Activated CD8-positive, alpha-beta T cell treated with anti-CD3 and anti-CD28 coated beads for 36 hours (primary cell): ENCODE measurements at places on chromosomes 3 and 15.

DNA sequence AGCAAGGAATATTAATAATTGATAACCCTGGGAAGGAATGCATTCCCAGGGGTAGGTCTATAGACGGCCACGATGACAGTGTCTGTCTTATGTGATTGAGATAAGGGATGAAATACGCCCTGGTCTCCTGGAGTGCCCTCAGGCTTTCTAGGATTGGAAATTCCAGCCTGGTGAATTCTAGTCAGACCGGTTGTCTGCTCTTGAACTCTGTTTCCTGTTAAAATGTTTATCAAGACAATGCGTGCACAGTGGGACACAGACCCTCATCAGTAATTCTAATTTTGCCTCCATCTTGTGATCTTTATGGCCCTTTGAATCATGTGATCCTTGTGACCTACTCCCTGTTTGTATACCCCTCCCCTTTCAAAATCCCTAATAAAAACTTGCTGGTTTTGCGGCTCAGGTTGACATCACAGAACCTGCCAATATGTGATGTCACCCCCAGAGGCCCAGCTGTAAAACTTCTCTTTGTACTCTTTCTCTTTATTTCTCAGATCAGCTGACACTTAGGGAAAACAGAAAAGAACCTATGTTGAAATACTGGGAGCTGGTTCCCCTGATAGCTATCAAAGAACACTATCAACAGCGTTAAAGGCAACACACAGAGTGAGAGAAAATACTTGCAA lies 183.3 kb downstream of the PDE8A start:
- no peak for DNase-seq

DNA sequence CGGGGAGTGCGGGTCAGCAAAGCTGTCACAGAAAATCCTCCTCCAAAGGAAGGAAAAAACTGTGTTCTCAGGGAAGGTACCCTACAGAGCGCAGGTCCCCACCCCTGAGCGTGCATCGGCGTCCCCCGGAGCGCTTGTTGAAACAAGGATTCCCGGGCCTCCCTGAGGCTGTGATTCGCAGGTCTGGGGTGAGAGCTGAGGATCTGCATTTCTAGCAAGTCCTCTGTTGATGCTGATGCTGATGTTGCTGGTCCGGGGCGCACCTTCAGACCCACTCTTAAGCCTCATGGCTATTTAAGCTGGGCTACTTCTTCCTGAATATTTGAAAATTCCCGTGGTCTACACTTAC lies 226.2 kb upstream of the IGF1R start:
- DNase-seq = no peak

DNA sequence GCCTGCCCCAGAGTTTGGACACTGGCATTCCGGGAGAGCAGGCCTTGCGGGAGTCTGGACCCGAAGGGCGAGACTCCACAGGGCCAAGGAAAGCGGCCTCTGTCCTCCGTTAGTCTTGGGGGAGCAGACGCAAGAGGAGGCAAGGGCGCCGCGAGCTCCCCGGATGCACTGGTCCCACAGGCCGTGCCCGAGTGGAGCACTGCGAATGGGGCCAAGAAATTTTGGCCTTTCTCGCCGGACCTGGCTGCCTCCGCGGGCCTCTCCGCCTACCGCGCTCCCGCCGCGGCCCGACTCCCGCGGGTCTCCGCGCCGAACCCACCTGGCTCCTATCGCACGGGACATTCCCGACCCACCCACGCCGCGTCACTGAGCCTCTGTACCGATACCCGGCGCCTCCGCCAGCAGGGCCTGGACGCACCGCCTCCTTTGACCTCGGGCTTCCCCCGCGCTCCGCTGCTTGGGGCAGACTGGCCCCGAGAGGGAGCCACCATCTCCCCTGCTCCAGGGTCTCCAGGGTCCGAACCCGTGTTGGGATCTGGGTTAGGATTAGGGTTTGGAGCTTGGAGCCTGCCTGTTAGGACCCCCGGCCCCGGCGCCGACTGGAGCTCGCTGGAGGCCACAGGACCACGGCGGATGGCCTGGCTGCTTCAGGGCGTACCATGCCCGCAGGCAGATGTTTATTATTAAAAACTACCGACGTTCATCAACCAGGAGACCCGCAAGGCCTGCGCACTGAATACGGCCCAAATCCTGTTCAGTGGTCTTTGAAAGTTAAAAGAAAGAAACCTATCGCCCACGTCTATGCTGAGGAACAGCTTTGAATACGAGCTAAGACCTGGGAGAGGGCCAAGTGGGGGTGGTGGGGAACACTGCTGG lies 11.7 kb downstream of the SHOX2 start:
- no peak for DNase-seq

GRCh38 chr3:42698911-42699230 lies 3.7 kb downstream of the HHATL start:
- DNase-seq = peak; percentile 54

GRCh38 chr3:141707741-141708203 lies 30.3 kb upstream of the RNF7 start:
- no peak for DNase-seq

DNA sequence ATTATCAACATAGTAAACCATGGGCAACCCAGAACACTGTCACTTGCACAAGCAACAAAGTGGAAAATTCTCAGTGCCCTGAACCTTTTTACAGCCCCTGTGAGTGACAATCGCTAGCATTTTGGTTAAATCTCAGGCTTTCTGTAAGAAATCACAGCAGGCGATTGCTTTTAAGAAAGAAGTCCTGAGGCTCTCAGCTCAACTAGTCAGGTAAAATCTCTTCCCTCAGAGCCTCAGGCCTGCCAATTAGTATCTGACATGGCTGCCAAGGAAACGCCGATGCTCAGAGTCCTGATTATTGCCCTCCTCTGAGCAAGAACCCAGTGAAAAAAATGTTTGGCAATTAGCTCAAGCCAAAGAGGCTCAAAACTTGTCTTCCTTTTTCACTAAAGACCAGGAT lies 530.8 kb downstream of the DIPK2A start:
- no peak for DNase-seq

DNA sequence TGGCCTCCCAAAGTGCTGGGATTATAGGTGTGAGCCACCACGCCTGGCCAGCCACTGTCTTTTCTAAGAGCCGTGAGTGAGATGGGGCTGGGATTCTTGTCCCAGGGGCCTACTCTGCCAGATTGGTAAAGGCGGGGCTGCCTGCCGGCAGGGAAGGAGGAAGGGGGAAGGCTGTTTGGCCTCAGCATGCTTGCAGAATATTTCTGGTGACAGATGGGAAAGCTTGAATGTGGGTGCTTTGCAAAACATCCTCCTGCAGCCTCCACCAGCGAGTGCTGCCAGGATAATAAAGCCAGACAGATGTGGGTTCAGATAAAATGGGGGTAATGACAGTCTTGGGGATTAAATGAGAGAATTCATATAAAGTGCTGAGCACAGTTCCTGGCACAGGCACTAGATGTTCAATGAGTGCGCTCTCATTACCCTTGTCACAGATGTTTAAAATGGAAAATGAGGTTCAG lies 19.8 kb upstream of the ACOX2 start:
- no peak for DNase-seq

DNA sequence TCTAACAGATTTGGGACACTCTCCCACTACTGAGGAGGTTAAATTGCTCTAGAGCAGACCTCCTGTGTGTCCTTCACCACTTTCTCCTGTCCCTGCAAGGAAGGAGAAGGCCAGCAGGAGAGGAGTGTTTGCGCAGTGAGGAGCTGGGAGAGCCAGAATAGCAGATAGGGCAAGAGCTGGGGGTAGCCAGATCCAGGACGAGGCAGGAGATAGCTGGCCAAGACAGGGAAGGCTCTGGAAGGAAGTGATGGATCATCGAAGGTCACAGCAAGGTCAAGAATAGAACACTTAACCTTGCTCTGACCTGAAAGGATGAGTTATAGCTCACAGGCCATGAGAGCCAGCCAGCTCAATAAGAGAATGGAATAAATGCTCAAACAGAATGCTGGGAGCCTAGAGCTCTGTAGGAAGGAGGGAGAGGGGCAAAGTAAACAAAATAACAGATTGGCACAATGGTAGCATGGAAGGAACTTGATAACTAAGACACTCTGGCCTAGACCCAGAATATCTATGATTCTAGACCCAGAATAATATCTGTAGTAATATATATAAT lies 37.5 kb upstream of the FSIP1 start:
- no peak for DNase-seq

GRCh38 chr3:194286375-194287146 lies 64.6 kb downstream of the CPN2 start:
- DNase-seq = no peak

DNA sequence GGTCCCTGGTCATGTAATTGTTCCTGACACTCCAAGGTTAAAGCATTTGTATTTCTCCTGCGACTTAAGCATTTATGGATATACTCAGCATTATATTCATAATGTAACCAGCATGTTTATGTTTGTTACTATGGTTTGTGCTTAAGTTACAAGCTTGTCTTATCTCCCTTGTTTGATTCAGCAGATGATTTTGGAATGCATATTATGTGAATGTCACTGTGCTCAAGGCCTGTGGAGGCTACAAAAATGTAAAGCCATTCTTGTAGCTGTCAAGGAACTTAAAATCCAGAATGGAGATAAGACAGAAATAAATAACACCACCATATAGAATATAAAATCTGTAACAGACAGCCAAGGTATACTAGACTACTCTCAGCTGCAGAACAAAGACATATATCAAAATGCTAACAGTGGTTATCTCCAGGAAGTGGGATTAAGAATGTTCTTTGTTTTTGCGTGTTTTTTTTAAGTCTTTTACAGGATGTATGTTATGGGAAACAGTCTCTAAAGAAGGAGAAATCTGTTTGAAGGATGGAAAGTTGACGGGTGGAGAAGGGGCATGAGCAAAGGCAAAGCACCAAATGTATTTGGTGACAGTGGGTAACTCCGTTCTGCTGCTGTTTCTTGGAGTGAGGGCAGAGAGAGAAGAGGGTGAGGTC lies 61.4 kb downstream of the IGF2BP2 start:
- DNase-seq = no peak

DNA sequence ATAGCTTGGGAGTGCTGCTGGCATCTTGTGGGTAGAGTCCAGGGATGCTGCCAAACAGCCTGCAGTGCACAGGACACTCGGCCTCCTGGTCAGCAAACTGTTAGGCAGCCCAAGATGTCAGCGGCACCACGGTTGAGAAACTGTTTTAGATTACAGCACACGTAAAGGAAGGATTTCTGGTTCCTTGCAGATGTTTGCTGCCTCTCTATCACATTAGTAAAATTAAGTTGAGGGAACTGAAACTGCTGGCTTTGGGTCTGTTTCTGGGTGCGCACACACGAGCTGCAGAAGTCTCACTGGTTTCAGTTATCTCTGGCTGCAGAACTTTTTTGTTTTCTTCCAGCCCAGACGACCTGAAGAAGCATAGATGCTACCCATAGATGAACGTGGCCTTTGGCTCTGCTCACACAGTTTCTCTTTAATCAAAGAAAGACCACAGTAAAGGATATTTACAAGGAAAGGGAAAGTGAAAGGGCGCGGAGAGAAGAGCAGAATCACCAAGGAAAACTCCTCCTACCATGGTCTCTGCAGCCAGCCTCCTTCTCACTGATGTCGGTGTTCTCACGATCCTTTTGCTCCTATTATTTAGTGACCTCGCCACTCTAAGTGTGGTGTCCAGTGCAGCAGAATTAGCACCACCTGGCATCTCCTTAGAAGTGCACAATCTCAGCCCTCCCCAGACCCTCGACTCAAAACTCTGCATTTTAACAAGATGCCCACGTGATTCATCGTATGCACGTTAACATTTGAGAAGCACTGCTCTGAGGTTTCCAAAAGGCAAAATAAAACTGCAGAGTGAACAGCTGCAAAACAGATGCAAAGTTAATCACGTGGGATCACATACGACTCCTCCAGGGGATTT lies 50.6 kb upstream of the AKAP13 start:
- DNase-seq = peak; percentile 59

- no peak for DNase-seq
Observed at GRCh38 chr3:151644020-151644620, 89.6 kb upstream of the AADACL2 start.

DNA sequence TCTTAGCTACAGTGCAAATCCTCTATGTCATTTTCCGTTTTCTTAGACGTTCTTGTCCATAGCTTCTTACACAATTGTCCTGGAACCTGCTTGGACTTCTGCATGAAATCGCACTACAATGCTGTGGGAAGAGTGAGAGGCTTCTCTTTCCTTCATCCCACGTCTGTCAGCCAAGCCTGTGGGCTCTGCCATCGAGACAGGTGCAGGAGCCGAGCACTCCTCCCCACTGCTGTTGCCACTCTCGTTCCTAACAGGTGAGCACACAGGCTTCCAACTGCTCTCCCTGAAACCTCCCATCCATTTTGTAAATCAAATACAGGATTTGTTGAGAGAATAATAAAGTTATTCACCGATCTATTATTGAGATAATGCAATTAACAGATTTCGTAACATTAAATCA lies 23.5 kb downstream of the ZXDC start:
- DNase-seq = no peak

- no peak for DNase-seq
Observed at GRCh38 chr3:149473357-149474249, 894 bp upstream of the TM4SF4 start.

DNA sequence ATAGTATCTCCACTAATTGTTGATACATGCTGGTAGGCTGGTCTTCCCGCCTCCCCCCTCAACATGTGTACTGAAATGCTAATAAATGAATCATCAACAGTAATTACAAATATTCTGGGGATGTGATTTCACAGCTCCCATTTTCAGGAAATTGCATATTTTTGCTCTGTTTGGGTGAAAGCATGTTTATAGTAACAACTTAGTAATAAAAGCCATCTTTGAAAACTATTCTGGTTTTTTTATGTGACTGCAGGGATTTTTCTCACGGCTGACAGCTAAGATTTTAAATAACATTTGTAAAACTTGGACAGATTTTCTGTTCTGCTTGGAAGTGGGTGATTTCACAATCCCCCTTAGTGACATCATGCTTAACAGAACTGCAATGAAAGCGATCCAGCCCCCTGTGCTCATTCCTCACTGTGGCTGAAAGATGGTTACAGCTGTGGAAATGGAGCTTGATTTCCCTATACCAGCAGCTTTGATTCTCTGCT lies 25.6 kb upstream of the FAM174B start:
- no peak for DNase-seq

DNA sequence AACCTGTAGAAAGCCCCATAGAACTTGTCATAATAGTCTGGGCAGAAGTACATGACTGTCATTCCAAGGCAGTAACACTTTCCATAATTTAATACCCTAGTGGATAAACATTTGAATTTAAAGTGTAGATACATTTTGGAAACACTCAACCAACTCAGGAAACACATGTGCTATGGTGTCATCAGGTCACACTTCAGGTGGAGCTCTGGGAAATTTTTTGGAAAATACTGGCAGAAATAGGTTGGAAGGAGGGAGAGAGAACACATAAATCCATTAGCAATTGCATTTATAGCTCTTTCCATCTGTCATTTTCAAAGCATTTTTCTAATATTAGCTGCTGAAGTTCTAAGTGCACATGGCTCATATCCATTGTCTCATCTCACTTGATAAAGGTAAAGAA lies 135.7 kb downstream of the MEIS2 start:
- DNase-seq = no peak
